T1000 (cell line): ENCODE measurements at places on chromosomes 5 and 9.

DNA sequence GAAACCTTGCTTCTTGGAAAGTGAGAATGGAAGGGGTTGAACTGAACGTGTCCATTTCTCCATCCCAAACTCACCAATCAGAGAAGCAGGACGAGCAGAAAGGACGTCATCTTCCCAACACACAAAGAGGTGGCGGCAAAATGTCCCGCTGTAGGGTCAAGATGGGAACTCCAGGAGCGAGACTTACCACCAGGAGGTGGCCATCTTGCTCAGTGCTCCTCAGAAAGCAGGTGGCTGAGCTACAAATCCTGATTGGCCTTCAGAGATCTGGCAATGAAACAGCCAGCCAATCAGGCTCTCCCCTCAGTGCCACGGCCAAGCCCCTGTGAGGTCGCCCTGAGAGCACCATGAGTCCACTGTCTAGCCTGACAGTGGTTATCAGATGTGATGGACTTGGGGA, 259.0 kb downstream of the NDUFS4 start:
- no peak for DNase-seq

GRCh38 chr5:159792180-159792579, 124.1 kb upstream of the ADRA1B start:
- DNase-seq: no peak

- no peak for DNase-seq
Measured at GRCh38 chr5:58285900-58286299, 174.0 kb downstream of the PLK2 start.

DNA sequence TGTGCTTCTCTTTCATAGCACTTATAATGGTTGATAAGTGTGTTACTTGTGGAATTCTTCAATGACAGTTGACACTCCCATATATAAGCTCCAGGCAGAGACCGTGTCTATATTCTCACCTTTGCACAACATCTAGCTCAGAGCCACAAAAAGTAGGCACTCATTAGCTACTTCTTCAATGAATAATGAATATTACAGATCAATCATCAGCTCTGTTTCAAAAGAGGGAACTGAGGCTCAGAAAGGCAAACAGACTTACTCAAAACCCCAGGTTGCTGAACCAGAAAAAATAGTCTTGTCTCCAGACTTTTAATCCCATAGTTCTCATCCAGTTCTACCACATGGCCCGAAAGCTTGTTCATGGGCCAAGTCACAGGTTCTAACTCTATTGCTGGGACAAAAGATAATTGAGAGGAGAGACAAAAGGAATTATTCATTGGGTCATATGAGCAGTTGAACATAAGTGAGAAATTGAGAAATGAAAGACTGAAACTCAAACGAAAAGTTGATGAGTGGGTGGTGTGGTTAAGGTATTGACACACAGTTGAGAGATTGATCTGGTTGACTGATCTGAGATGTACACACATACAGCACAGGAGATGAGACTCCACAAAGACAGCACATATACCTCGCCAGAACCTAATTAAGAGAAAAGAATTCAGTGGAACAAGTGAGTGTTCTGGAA, 381.6 kb downstream of the EFNA5 start:
- no peak for DNase-seq

- no peak for DNase-seq
Measured at GRCh38 chr5:137636830-137637714, 98.8 kb downstream of the KLHL3 start.

DNA sequence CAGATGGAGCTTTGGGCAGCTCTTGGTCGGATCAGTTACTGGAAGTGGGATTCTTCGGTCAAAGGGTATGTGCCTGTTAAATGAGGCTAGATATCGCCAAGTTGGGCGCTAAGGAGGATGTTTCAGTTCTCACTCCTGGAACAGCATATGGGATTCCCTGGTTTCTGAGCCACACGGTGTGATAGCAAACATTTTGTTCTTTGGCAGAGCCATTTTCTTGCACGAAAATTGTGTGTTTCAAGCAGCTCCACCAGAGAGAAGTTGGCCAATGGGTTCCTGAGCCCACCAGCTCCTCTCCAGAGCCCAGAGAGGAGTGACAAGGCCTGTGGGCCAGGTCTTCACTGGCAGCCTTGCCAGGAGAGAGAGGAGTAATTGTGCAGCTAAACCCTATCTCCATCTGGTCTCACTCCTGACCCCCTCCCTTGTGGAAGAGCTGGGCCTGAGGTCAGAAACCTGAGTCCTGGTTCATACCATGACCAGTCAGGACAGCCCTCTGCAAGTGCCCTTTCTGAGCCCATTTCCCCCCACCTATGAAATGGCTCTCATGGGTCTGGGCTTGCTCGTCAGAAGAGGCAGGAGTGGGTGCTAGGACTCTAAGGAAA, 10.7 kb upstream of the SLC6A7 start:
- DNase-seq: no peak

GRCh38 chr5:97231025-97231636, 48.1 kb upstream of the RIOK2 start:
- no peak for DNase-seq

GRCh38 chr9:136746155-136746490, 2.2 kb downstream of the LCN6 start:
- no peak for DNase-seq

DNA sequence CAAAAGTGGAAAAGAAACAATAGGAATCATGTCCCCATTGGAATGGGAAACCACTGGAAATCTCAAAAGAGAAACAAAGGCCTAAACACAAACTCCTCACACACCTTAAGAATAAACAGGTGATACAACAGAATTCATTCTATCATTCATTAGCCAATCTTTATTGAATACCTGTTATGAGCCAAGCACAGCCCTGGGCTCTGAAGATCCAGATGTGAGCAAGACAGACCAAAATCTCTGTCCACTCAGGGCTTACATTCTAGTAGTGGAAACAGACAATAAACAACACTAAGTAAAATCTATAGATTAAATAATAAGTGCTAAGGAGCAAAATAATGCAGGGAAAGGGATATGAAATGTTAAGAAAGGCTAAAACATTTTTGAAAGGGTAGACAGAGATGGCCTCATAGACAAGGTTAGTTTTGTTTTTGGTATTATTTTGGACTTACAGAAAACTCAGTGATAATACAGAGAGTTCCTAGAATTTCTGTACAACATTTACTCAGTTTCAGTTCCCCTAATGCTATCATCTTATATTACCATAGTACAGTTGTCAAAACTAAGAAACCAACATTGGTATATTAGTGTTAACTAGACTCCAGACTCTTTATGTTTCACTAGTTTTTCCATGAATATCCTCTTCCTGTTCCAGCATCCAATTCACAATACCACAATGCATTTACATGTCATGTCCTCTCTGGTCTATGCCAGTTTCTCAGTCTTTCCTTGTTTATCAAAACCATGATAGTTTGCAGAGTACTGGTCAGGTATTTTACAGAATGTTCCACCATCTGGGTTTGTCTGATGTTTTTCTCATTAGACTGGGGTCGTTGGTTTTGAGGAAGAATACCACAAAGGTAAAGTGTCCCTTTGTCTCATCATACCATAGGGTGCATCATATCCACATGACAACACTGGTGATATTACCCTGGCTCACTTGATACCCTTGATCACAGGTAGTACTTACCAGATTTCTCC, 103.7 kb downstream of the SIL1 start:
- no peak for DNase-seq

GRCh38 chr5:32842813-32843530, 131.9 kb downstream of the NPR3 start:
- DNase-seq: no peak

DNA sequence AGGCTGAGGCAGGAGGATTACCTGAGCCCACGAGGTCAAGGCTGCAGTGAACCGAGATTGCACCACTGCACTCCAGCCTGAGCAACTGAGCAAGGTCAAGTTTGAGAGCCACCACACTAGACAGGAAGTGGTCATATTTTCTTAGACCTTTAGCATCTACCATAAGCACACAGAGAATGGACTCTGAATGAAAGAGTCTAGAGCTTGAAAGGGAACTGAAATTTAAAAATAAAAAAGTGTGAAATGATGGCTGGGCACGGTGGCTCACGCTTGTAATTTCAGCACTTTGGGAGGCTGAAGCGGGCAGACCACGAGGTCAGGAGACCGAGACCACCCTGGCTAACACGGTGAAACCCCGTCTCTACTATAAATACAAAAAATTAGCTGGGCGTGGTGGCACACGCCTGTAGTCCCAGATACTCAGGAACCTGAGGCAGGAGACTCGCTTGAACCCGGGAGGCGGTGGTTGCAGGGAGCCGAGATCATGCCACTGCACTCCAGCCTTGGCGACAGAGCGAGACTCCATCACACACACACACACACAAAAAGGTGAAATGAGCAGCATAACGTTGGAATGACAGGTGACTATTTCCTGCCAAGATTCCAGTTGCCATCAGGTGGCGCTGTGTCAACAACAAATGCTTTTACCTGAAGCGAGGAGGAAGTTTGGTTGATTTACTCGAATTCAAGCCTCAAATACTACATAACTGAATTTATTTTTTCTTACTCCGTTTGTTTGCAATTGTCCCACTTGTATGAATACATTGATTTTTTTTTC, 21.3 kb upstream of the AK3 start:
- no peak for DNase-seq
